ENCODE measurements at places on chromosomes 1 and 21.

DNA sequence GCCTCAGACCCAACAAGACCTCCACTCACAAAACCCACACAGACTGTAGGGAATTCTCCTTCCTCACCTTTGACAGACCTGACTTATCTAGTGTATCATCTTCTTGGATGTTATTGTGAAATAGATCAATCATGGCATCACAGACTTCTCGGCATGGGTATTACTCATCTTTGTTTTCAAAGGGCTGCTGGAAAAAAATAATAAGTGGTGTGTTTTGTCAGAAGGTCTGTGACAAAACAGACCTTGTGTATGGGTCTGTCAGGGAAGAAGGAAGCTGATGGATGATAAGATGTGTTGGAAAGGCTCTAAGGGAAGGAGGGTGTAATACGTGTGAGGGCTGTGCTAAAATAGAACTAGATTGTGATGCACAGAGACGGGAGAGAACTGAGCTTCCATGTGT is 13.9 kb upstream of the S100A7 start:
- DNase-seq: no peak

- DNase-seq: no peak
These were observed 3.6 kb upstream of the RSPH1 start for GRCh38 chr21:42499444-42500112.

GRCh38 chr1:202201266-202201665 is 7.7 kb downstream of the LGR6 start:
- no peak for DNase-seq

DNA sequence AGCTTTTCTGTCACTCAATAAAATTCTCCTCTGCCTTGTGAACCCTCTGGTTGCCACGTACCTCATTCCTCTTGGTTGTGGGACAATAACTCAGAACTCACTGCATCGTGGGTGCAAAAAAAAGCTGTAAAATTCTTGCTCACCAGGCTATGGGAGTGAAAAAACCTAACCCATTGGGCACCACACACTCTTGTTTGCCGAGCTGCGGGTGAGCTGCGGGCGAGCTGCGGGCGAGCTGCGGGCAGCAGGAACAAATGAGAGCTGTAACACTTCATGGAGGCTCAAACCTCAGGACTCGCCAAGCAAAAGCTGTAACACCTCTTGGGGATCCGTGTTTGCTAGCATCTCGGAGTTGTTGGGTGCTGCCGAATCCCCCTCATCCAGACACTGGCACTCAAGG is 641.3 kb upstream of the CHRM3 start:
- no peak for DNase-seq

GRCh38 chr21:42366292-42367010 is at the start of gene TFF1:
Gene TFF1, minus strand, starts transcription at chr21:42366535. Its CDS starts 40 bp downstream, at chr21:42366495.
- DNase-seq: no peak

GRCh38 chr1:212979340-212980122 is 29.2 kb downstream of the VASH2 start:
- DNase-seq: no peak

DNA sequence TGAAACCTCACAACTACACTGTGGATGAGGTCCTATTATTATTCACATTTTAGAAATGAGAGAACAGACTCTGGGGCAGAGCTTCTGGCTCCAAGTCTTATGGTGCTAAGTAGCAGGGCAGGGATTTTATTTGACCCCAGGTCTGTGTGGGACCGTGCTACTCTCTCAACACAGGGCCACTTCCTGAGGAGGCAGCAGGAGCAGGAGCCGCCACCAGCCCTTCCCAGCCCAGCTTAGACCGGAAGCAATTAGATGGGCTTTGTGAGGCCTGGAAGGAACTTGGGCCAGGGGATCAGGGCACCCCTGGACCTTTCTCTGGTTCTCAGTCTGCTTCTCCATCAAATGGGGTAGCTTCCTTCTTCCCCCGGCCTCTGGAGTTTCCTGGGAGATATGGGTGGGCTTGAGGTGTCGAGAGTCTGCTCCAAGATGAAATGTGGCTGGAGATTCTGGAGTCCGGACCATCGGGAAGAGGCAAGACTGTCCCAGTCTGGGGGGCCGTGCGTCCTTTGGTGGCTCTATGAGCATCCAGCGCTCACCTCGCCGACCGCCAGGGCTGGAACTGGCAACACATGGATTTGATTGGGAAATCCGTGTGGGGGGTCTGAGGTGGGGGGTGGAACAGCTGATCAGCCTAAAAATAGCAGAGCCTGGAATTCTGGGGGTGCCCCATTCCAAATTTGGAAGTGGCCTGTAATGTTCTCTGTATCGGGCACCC is 136.8 kb downstream of the FOXD2 start:
- no peak for DNase-seq

GRCh38 chr1:40851643-40852042 is 10.5 kb downstream of the CITED4 start:
- no peak for DNase-seq

DNA sequence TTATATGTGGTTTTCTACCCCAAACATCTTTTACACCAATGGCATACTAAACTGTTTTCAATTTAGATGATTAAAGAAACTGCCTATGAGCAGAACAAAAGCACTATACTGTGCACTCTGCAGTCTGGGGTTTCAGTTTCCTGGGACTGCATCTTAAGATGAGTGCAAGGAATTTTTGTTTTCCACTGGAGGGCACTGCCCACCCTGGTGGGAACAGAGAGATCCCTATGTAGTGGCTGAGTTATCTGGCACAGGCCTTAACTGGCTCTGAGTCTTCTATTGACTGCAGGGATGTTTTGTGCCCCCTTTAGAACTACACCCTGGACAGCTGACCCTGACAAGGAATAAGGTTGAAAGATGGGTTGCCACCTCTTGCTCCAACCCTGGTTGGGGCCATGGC is 12.0 kb downstream of the PROK1 start:
- DNase-seq: no peak

GRCh38 chr1:115098979-115099692 is 9.8 kb upstream of the TSPAN2 start:
- no peak for DNase-seq

- no peak for DNase-seq
These were observed 49.7 kb upstream of the HMGB4 start for GRCh38 chr1:33814166-33814565.

DNA sequence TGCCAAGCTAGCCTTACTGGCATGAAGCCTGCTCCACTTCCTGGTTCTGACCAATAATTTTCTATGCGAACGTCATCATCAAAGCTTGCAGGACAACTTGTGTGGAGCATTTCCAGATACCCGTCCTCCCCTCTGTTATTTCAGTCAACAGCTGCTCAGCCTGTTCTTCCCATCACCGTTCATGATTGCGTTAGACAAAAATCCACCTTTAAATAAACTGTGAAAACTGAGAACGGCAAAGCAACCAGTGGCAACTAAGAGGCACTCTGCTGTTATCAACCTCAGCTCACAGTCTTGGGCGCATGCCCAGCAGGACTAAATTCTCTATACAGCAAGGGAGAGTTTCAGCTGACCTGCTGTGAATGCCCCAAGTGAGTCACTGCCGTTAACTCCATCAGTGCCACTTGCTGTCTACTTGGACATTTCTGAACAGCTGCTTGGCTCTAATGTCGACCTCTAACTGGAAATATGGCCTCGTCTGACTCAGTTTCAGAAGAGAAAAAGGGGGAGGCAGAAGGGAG is 207.4 kb upstream of the RUNX1 start:
- DNase-seq: peak; percentile 93

DNA sequence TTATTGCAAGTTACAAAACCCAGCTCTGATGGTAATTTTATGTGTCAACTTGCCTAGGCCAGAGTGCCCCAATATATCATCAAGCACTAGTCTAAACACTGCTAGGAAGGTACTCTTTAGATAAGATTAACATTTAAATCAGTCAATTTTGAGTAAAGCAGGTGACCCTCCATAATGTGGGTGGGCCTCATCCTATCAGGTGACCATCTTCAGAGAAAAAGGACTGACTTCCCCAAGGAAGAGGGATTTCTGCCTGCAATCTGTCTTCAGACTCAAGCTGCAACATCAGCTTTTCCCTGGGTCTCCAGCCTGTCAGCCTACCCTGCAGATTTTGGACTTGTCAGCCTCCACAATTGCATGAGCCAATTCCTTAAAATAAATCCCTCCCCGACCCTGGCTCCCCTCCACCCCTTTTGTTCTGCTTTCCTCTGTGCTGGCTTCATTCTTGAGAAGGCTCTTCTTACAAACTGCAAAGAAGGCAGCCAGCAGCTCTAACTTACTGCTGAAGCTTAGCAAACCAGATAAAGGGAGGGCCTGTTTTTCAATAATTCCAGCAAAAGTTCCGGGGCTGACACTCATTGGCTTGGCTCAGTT is 56.4 kb upstream of the RUNX3 start:
- no peak for DNase-seq

- no peak for DNase-seq
These were observed 23.6 kb downstream of the PTPRU start for GRCh38 chr1:29259802-29260441.

DNA sequence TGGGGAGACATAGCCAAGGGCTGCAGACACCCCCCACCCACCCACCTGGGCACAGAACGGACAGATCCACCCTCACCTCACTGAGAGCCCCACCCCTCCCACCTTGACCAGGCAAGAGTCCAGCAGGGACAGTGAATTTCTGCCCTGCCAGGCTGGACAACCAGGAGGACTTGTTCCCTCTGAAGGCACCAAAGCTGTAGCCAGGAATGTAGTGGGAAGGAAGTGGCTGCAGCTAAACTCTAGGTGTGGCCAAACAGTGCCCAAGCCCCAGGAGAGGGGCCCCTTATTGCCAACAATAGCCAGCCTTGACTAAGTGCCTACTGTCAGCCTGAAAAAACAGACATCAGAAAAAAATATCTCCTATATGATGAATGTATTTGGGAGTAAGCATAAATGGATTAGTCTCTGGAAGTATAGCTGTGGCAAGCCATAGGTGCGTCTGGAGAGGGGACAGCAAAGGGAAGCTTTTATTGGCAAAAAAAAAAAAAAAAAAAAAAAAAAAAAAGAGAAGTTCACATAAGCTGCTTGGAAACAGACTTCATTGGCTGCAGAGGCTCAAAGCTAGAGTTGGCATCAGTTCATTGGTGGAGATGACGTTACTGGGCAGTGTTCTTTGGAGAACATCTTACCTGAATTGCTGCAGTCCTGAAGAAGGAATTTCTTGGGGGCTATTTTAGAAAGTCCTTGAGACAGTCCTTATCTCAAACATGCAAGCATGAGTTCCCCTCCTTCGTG is 64.1 kb upstream of the TMEM51 start:
- no peak for DNase-seq

- DNase-seq: no peak
These were observed 22.4 kb upstream of the EPS15 start for GRCh38 chr1:51541313-51542050.

- DNase-seq: no peak
These were observed 9.4 kb upstream of the NHLH1 start for GRCh38 chr1:160357286-160358002.

DNA sequence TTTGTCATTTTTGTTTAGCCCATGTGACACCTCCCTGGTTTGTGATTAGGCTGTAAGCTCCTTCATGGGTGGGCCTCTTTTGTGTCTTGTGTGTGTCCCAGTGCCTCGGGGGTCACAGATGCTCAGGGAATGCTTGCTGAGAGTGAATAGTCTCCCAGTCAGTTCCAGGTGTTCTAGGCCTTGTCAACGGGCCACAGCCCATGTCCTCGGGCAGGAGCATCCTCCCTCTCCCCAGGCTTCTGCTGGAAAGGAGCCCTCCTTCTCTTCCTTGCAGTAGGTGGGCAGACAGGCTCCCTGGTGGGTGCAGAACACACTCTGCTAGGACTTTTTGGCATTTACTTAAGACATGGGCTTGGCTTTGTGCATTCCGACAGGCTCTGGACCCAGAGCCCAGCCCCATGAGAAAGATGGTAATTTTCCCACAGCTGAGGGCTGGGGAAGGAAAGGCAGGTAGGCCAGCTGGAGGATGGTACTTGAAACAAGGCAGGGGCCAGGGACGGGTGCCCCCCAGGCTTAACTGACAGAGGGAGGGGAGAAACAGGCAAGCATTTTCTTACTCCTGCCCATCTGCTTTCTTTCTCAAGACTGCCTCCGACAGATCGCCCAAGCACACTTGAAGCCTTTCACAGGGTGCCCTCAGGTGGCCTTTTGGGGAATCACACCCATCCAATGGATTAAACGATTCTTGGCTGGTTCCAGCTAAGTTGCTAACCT is 7.1 kb upstream of the CPLANE2 start:
- no peak for DNase-seq

GRCh38 chr1:232014941-232015340 is 388.4 kb downstream of the DISC1 start:
- no peak for DNase-seq

- no peak for DNase-seq
These were observed 126.5 kb downstream of the CRYAA start for GRCh38 chr21:43295066-43295958.

GRCh38 chr21:36744560-36745231 is 45.8 kb downstream of the SIM2 start:
- no peak for DNase-seq

DNA sequence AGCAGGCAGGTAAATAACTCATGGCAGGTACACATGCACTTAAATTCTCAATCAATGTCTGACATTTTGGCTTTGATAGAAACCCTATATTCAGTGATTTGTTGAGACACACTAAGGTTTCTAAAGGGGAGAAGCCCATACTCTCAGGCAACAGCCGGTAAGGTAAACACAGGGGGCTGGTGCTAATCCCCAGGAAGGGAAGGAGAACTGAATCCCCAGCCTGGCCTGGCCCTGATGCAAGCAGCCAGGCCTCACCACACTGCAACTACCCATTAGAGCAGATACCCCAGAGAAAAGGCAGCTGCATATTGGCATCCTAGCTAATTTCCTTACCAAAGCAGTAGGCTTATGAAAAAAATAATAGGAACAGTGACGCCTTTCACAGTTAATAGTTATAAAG is 116.5 kb upstream of the LRRC7 start:
- DNase-seq: no peak

DNA sequence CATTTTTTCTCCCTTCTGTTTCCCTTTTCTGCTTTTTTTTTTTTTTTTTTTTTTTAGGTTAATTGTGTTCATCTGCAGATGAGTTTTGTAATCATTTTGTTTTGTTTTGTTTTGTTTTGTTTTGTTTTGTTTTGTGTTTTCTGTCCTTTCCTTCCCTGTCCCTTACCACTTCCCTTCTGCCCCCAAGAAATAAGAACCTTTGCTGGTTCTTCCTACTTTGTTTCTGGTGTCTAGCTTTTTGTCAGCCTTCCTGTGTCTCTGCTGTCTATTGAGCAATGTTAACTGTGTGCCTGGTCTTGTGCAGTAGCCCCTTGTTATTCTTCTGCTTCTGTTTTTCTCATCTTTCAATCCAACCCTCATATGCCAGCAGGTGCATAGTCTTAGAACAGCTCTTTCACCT is 46.0 kb downstream of the MPZL1 start:
- no peak for DNase-seq

- DNase-seq: no peak
These were observed 18.2 kb downstream of the CNTN2 start for GRCh38 chr1:205061227-205061626.

- peak; percentile 52 for DNase-seq
These were observed 9.8 kb downstream of the ATP8B2 start for GRCh38 chr1:154335025-154335714.

GRCh38 chr1:101371259-101371658 is 134.4 kb downstream of the S1PR1 start:
- DNase-seq: no peak
